Activated CD8-positive, alpha-beta memory T cell treated with anti-CD3 and anti-CD28 coated beads for 1 hour (primary cell): ENCODE measurements at places on chromosomes 11 and 22.

- DNase-seq = no peak
Observed at GRCh38 chr22:40510631-40511364, 125.7 kb downstream of the MRTFA start.

GRCh38 chr11:124970925-124971324 is 16.9 kb downstream of the CCDC15 start:
- DNase-seq = no peak

DNA sequence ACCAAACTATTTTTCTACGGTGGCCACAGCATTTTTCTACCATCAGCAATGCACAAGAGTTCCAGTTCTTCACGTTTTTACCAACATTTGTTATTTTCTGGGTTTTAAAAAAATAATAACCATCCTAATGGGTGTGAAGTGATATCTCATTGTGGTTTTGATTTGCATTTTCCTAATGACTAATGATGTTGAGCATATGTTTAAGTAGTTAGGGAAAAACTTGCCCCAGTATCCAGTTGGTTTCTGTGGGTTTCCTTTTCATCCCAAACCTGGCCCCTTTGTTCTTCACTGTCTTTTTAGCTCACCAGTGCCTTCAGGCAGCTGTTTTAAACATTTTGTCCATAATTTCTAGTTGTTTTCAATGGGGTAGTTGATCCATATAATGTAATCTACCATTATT is 14.7 kb upstream of the PTS start:
- DNase-seq = no peak

DNA sequence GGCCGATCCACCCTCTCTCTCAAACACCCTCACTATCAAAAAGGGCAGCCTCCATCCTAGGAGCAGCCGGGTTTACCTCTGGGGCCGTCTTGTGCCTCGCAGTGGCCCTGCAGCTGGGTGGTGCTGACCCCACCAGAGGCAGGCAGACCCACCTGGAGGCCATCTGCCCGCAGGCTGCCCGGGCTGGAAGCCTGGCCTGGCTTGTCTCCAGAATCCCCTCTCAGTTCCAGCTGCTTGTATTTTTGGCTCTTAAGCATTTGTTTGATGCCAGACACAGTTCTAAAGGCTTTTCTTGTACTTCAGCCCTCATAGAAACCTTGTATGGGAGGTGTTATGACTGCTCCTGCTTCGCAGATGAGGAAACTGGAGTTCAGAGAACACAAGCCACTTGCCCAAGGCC is 4.2 kb upstream of the NFAM1 start:
- no peak for DNase-seq

- DNase-seq = no peak
Observed at GRCh38 chr11:38842991-38843390, 2245.0 kb upstream of the RAG2 start.

DNA sequence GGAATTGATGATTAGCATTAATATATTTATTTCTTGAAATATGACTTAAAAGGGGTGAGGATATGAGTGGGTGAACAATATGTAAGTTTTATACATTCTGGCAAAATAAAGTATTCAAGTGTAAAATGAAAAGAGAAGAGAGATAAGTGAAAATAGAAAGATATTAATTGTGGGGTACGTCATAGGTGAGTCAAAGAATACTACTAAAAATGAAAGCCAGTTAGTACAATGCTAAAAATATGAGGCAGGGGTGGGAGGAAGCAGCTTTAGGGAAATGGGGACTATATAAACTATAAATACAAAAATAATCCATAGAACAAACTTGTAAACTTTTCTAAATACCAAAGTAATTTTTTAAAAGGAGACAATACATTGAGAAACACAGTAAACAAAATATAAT is 661.4 kb downstream of the CNTN5 start:
- no peak for DNase-seq

- no peak for DNase-seq
Observed at GRCh38 chr11:132913886-132914285, 618.4 kb downstream of the OPCML start.

GRCh38 chr11:117678658-117679406 is 118.2 kb downstream of the DSCAML1 start:
- DNase-seq = no peak

- DNase-seq = no peak
Observed at GRCh38 chr11:11989774-11990744, 18.4 kb downstream of the DKK3 start.

GRCh38 chr11:121741761-121742361 is 289.1 kb upstream of the SORL1-AS1 start:
- no peak for DNase-seq

DNA sequence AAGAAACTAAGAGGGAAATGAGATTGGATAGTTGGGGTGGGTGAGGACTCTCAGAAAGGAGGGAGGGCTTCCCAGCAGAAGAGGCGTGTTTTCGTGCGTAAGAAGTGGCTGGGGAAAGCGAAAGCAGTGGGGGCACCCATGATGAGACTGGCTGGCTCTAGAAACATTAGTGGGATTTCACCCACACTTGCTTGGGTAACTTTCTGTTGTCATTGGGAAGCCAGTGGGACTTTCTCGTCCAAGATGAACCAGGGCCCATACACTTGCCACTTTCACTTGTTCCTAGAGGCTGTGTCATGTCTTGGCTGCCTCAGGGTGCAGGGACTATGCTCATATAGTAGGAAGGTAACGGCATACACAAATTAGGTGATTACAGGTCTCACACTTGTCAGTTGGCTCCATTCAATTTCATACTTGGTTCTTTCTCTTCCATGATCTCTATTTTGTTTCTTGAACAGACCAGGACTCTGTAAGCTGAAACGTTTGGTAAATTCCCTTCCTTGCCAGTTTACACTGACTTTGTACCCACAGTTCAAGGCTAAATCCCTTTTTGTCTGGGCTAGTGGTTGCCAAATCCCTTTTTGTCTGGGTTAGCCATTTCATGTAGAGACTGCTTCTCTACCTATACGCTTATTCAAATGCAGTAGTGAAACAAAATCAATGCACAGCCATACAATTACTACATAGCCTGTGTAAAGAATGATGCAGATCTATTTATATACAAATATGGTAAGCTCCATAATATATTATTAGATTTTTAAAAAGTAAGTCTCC is 42.0 kb upstream of the CXCR5 start:
- DNase-seq = no peak

GRCh38 chr11:89405629-89406028 is 85.5 kb downstream of the NOX4 start:
- DNase-seq = no peak

DNA sequence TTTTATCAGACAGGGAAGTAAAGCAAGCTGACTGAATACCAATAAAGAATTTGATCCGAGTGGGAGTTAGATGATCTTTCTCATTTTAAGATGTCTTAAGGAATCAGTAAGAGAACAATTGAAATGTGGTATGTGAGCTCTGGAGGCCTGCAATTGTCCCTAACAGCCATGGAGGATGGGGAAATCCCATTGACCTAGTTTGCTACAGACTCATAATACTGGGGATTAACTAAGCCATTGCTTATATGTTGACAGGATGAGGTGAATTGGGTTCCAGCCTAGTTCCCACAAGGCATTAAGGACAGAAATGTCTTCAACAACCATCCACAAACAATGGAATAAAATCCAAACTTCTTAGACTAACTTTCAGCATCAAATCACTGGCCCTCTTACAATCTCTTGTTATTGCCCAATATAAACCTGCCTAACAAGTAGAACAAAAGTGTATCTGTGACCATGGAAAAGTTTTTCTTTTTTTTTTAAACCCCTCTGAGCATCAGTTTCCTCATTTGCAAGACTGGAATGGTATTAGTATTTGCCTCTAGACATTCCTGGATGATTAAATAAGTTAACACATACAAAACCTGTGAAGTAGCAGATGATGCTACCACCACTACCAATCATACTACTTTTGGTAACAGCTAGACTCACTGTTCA is 773.2 kb downstream of the DLG2 start:
- no peak for DNase-seq

DNA sequence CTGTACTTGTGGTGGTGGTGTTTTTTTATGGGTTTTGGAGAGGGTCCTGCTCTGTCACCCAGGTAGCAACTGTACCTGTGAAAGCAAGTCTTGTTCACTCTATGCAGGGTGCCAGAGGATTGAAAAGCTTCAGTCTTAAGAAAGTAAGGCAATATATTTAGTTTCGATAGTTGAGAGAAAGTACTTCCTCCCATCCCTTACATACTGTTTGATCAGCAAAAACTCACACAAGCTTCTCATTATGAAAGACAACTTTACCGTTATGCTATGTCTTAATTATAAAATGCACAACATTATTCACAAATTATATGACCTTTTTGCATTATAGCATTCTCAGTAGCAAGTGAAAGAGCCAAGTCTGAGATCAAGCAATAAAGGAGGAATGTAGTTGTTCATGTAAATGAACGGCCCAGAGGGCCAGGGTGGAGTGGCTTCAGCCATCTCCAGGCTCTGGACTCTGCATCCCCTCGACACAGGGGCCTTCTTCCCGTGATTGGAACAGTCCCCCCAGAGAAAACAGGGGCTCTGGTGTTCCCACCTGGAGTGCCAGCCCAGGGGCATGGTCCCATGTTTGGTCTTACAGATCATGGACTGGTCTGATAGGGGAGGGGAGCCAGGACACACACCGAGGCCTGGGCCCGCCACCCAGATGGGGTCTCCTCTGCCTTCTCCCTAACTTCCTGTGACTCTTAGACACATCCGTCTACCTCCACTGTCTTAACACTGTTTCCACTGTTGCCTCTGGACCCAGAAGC is 38.7 kb upstream of the CTTN start:
- no peak for DNase-seq

DNA sequence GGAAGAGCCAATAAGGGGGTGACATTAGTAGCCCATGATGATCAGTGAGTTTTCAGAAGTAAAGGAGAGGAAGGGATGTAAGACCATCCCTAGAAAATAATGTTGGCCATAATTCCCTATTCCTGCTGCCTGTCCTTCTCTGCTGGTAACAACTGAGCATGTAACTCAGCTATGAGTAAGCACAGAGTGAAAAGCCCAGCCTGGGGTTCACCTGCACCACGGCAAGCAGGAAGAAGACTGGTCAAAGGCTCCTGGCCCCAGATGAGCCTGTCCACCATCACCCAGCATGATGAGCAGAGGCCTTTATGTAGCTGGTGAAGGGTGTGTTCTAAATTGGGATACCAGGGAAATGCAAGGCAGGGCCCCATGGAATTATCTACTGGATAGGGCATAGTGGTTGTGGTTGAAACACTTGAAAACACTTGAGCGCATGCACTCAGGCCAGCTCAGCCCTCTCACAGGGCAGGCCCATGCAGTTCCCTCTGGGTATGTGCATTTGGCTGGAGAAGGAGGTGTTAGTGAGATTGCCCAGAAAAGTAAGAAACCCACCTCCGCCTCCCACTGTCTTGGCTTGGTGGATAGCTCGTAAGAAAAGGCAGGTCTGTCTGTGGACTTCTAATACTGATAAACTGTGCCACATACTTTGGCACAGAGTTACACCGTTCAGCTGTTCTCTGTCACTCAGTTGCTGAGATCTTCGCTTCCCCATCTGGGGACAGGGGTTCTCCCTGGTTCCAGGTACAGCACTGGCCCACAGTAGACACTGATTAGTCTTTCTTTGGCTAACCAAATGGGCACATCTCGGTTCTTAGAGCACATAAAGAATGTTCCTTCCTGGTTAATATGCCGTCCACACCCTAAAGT is 86.8 kb downstream of the AMOTL1 start:
- no peak for DNase-seq

GRCh38 chr11:3016861-3017260 is 24.7 kb upstream of the NAP1L4 start:
- DNase-seq = no peak

DNA sequence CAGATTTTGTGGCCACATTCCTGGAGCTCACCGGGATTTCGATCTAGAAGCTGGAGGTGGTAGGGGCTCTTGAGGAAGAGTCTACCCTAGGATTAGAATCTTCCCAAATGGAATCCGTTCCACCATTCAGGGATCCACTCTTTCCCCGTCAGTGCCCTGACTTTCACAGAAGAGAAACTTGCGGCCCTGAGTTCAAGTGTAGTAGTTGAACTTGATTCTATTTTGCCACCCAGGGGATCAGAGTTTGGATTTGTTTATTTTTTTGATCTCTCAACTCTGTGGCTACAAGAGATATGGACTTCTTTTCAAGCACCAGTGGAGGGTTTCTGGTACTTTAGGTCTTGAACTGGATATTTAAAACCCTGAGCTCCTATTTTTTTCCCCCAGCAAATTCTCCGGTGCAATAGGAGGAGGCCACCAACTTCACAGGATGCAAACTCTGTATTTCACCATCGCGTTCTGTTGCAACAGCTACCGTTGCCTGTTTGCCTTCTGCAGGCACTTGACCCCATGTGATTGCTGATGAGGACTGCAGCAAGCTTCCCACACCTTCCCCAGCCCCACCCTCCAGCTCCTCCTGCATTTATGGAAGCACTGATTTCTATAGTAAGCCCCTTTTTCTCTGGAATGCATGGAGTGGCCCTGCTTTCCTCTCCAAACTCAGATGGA is 14.8 kb upstream of the MRGPRF start:
- DNase-seq = no peak

DNA sequence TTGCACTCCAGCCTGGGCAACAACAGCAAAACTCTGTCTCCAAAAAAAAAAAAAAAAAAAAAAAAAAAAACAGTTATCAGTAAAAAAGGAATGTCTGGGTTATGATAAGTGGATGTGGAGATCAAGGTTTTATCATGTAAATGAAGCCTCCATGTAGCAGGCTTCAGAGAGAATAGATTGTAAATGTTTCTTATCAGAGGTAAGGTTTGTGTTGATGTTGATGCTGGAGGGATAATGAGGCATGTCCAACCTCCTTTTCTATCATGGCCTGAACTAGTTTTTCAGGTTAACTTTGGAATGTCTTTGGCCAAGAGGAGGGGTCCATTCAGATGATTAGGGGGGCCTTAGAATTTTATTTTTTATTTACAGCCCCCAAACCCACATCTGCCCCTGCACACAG is 35.4 kb upstream of the TREH start:
- DNase-seq = no peak

DNA sequence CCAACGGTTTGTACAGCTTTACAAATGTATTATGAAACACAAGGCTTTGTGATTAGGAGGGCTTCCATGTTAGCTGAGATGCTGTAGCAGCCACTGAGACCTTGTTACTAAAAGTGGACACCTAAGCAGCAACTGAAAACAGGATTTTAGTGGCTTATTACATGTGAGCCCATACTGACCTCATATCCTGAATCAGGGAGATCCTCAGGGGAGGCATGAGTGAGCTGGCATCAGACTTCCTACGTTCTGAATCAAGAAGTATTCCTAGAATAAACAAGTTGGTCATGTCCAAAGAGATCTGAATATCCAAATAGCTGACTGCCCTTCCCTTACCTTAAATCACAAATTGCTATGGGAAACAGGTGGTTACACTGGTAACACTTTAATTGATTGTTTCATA is 59.1 kb upstream of the SCUBE2 start:
- DNase-seq = no peak

DNA sequence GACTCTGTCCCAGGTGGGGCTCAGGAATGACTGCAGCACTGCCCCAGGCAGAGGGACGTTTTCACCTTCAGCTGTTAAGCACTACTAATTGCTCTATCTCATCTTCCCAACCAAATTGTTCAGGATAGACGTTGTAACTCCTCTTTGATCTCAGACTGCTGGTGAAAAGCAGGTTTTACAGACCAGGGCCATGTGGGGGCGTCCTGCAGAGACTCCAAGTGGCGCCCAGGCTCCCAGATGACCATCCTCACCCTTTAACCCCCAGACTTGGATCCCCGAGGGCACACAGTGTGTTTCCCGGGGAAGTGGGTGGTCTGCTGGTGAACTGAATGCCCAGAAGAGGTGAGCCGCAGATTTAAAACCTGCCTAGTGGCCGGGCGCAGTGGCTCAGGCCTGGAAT is 23.9 kb downstream of the FADD start:
- no peak for DNase-seq
